Naive thymus-derived CD8-positive, alpha-beta T cell (primary cell): ENCODE measurements at places on chromosomes 7 and 10. TPM values are rescaled to one million over a fixed set of nuclear protein-coding genes. Genes with fewer than 3 reads are reported as not detected.

Gene GIMAP4
- polyA plus RNA-seq: 341 TPM

Gene EPHB6
- polyA plus RNA-seq: 10.2 TPM

Gene CHAT
- not detected for polyA plus RNA-seq

GRCh38 chr7:49243521-49243920, 319.2 kb downstream of the CDC14C start:
- no peak for DNase-seq

GRCh38 chr10:69835875-69836730, 34.4 kb downstream of the COL13A1 start:
- no peak for DNase-seq

GRCh38 chr7:38051311-38051710, 126.7 kb upstream of the STARD3NL start:
- no peak for DNase-seq

Gene AS3MT
- polyA plus RNA-seq: not detected

DNA sequence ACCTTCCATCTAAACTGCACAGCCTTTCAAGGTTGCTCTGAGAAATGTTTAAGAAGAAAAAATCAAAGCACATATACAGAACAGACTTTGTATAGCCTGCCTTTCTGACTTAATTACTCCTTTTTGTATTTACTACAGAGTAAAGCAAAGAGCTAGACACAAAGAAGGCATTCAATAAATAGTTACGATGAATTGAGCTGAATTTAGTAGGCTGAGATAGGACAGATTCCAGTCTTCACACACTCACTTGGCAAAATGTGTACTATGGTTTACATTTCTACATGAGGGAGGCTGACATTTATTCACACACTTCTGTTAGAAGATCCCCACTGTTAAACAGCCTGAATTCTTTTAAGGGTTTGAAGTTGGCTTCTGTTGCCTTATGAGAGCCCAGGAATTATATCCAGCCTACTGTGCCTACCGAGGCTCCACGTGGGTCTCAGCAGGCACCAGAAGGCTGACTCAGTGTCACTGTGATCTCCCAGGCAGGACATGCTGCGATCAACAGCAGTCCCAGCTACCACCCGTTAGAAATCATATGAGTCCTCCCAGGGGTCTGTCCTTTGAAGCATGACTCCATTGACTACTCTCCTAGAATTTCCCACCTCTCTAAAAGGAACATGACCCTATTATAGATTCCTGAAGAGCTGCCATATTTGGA, 24.5 kb upstream of the SLC25A13 start:
- no peak for DNase-seq

Gene XRCC2
- polyA plus RNA-seq: 0.11 TPM
